Fibroblast of skin of abdomen (primary cell): ENCODE measurements at places on chromosomes 1 and 21.

- peak; percentile 68 for DNase-seq
These were observed 21.4 kb downstream of the SLC2A1 start for GRCh38 chr1:42937141-42937696.

- DNase-seq = peak; percentile 48
These were observed 3.5 kb upstream of the TRIT1 start for GRCh38 chr1:39886757-39887231.

DNA sequence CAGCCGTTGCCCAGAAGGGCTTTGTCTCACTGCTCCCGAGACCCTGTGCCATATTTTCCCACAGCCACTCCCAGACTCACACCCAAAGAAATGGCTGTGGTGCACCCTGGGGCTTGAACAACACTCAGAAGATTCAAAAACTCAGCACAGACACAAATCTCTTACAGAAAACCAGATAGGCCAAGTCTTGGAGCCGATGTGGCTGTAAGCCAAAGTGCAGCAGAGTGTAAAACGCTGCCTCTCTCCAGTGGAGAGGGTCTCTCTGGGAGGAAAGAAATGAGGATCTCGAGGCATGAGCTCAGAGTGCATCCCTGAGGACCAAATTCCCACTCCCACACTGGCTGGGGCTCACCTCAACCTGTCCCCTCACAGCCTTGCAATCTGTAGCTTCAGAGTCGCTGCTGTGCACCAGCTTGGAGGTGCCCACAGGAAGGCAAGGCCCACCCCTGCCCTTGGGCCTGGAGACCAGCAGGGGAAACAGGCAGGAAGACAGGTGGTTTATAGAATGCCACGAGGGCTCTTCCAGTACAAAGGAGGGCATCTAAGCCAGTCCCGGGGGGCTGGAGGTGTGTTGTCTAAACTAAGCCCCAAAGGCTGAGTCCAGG, 171.3 kb upstream of the AJAP1 start:
- DNase-seq = no peak

DNA sequence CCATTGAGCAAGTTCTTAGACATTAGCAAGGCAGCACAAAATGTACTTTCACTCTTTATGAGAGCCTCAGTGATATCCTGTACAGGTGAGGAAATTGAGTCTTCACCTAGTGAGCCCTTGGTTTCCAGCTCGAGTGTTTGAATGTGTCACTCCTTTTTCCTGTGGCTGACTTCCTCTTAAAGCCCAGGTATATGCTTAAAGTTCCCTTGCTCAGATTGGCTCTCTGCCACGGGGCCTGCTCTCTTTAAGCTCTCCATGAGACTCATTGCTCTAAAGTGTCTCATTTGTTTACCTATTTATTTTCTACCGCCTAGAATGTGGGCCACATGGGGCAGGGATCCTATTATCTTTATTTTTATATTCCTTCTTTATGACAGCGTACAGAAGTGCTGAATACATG, 324.9 kb downstream of the SIPA1L2 start:
- DNase-seq = no peak

- DNase-seq = no peak
These were observed 170.7 kb downstream of the PSMG1 start for GRCh38 chr21:39012326-39013230.

- no peak for DNase-seq
These were observed 1.0 kb upstream of the IER5 start for GRCh38 chr1:181087400-181087901.

GRCh38 chr1:36383240-36383639, 2.5 kb downstream of the STK40 start:
- no peak for DNase-seq

DNA sequence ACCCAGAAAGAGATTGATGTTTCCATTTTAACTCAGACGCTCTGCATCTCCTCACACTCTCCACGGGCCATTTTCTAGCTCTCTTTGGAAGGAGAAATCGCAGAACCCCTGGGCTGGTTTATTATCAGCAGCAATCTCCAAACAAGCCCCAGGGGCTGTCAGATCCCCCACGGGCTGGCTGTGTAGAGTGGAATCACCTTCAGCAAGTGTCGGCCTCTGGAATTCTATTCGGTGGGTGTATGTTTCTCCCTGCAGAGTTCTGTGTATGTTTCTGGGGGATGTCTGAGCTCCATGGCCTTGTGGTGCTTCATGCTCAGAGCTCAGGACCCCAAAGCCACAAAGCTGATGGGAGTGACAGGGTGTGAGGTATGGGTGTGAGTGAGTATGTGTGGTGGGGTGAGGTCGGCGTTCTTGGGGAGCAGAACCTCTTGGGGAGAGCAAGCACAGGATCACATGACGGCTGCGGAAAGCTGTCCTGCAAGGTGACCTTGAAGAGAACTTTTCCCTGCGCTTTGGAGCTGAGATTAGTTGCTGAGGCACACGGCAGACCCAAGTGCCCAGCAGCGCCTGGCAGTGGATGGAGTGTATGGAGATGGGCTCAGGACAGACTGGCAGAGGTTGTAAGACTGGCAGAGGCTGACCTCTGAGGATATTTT, 489 bp downstream of the ACOT11 start:
- DNase-seq = no peak

GRCh38 chr1:74732960-74733603, at the start of the genes CRYZ and TYW3:
Gene CRYZ (minus strand): TSS chr1:74733050. CDS start chr1:74724821, 8,229 bp downstream.
Gene TYW3 (plus strand): TSS chr1:74733152. CDS start chr1:74733245, 93 bp downstream.
- peak; percentile 95 for DNase-seq
